ENCODE measurements at places on chromosomes 6 and 20.

- DNase-seq: no peak
Observed at GRCh38 chr6:68649669-68650068, 14.6 kb downstream of the ADGRB3 start.

- no peak for DNase-seq
Observed at GRCh38 chr6:107132330-107132954, 17.1 kb upstream of the BEND3 start.

- no peak for DNase-seq
Observed at GRCh38 chr6:139020689-139021088, 7.9 kb upstream of the ABRACL start.

DNA sequence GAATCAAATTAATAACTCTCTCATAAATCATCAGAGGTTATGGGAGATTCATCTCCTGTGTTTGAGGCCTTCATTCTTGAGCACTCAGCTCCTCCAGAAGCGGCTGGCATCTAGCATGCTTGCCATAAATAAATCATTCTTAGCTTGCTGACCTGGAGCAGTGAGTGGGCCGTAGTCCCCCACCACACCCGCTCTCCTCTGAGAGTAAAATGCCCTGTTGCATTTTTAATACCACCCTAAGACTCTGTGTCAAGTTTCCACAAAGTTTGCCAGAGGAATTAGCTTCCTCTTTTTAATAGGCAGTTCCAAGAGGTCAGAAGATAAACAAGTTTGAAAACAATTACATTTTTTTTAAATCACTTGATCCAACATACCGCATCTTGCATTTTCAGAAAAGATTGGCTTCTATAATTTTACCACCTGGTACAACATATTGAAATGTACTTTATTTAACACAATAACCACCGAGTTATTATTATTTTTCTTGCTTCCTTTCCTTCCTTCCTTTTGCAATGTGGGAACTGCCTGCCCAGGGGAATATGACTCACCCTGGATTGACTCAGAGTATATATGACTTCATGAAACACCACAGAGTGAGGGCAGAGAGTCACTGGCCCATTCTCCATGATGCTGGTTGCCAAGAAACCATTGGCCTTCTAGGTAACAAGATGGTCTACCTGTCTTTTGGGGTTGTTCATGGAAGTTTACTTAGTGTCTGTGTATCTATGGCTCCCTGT, 29.4 kb upstream of the CLIC5 start:
- no peak for DNase-seq

- DNase-seq: no peak
Observed at GRCh38 chr6:51541847-51542246, 545.6 kb downstream of the PKHD1 start.

GRCh38 chr6:16337295-16337975, 99.0 kb downstream of the GMPR start:
- DNase-seq: no peak

- DNase-seq: no peak
Observed at GRCh38 chr6:161342039-161342438, 68.2 kb upstream of the AGPAT4 start.

GRCh38 chr6:72022830-72023229, 136.5 kb downstream of the RIMS1 start:
- no peak for DNase-seq

- no peak for DNase-seq
Observed at GRCh38 chr20:9032758-9033157, 36.1 kb upstream of the PLCB4 start.

GRCh38 chr6:19759117-19759880, 77.9 kb upstream of the ID4 start:
- no peak for DNase-seq

DNA sequence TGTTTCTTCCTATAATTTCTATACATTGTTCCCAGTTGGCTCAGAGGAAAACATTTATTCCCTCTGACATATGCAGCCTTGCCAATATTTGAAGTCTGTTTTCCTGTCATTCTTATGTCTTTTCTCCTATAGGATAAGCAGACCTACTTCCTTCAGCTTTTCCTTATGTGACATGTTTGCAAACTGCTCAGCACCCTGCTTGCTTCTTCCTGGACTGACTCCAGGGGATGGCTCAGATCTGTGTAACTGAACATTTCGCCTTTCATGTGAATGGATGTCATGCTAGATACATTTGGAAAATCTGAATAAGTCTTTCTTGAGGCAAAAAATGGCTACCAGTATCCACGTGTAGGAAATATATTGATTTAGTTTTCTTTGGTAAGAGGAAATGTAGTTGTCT, 113.2 kb downstream of the CARMIL1 start:
- no peak for DNase-seq

DNA sequence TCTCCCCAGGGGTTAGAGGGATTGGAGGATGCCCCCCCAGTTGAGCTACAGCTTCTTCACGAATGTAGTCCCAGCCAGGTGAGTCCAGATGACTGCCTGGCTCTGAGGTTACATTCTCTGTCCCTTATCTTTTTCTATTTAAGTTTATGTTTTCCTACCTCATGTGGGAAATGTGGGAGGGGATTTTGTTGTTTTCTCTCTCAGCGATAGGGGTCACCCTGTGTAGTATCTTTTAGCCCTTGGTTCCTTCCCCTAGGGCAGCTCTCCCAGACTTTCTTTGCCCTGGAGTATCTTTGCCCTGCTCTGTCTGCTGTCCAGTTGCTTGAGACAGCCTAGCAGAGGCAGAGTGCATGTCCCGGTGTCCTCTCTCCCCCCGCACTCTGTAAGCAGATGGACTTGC, 5.8 kb downstream of the FANCE start:
- DNase-seq: no peak

- no peak for DNase-seq
Observed at GRCh38 chr6:15472621-15473020, 190.2 kb downstream of the DTNBP1 start.

DNA sequence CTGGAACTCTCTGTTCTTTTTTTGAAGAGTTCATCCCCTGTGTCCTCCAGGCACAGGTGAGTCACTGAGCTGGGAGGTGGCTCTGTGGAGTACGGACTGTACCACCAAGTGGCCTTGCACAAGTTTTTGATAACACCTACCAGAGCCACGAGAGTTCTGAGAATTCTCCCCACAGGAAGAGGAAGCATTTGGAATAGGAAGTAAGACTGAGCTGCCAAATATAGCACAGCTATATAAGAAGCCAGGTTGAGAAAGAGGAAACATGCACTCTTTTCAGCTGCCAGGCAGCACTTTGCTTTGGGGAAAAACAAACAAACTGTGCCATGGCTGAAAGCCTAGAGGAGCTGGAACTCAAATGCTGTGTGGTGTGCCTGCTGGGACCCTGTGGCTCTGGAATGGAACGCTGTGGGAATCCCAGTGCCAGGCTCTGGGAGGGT, 70.8 kb upstream of the RIPOR2 start:
- DNase-seq: no peak

DNA sequence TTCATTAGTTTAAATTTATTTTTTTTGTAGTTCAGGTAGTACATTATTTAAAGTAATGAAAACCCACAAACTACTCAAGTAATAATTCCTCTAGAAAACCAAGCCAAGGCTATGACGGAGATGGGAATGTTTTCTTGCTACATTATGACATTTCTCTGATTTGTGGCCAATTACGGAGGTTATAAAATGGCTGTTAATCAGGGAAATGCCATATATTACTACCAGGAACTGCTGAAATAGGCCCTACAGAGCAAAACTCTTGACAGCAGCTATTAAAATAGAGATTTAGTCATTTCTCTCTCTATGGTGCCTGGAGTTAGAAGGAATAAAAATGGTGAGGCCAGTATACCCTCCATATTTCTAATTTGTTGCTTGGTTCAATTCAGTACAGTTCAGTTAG, 280.0 kb downstream of the ARHGAP18 start:
- no peak for DNase-seq

- DNase-seq: peak; percentile 17
Observed at GRCh38 chr6:116392132-116393013, 21.6 kb downstream of the DSE start.

DNA sequence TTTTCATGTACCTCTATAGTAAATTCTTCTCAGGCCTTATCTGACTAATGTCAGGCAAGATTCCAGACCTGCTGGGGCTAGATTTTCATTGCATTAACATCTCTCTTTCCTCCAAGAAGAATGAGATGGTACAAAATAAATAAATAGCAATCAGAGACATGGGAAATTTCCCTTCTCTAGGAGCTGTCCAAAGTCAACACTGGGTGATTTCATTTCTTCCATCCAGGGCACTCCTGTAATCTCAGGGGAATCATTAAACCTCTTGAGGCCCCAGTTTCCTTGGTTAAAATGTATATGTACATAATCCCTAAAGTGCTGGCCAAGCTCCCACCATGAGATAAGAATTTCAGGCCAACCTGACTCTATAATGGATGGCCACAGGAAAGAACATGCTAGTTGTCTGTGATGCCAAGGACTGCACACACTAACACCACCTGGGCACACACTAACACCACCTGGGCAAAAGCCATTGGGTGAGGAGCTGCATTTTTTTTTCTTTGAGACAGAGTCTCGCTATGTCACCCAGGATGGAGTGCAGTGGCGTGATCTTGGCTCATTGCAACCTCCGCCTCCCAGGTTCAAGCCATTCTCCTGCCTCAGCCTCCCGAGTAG, 912 bp downstream of the IL17F start:
- no peak for DNase-seq

DNA sequence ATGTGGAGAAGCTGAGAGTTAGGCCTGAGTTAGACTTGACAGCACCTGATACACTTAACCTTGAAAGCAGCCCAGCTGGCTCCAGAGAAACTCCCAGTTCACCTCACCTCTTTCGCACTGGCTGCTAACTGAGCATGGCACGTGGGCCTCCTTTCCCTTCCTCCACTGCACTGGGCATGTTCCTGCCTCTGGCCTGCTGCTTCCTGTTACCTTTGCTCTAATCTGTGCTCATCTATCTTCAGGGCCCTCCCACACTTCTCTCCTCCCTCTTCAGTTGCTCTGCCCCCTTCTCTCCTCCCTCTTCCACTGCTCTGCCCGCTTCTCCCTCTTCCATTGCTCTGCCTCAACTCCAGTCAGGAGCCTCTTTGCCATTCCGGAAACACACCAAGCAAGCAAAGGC, 13.7 kb upstream of the UBE2V1 start:
- DNase-seq: no peak

DNA sequence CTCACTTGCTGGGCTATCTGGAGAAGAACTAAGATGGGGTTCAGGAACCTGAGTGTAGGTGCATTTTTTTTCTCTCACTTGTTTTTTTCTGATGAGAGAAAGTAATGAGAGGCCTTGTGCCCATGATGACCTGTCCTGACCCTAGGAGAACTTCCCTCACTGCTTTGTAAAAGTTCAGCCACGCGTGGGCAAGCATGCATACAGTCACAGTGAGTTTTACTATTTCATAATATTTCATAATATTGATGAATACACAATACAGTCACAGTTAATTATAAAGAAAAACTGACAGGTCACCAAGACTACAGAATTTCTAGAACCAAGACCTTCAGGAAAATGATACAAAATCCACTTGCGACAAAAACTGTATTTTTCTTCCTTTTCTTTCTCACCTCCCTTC, 111.8 kb downstream of the MAP7 start:
- no peak for DNase-seq

DNA sequence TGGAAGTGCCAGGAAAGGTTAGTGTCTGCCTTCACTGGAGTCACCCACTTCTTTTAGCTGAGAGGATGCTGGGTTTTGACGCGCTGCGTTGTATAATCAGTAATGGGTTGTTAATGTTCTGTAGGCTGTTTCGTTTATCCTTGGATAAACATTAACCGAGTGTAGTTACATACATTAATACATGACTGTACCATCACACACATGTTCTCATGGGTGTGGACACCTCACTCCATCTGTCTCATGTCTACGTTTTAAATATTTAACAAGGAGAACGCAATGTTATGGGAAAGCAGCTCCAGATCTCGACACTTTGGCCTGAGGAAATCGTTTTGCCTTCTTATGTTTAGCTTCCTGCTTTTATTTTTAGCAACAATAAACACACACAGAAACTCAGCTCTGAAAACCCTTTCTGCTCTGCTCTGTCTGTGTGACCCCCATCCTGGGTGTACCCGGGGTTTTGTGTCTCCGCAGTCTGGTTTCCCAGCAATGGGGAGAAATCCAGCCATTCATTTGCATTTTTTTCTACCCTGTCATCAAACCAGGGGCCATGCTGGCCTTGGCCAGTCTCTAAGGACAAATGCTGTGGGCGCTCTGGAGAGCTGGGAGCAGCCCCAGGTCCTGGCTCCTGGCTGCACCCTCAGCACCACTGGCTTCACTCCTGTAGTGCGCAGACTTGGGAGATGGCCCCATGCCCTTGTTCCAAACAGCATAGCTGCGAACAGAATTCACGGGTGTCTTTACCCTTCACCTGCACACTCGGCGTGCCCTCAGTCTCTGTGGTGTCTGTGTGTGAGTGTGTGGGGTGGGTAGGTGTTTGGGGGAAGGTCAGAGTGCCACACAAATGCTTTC, 110.8 kb downstream of the ERMARD start:
- DNase-seq: no peak

DNA sequence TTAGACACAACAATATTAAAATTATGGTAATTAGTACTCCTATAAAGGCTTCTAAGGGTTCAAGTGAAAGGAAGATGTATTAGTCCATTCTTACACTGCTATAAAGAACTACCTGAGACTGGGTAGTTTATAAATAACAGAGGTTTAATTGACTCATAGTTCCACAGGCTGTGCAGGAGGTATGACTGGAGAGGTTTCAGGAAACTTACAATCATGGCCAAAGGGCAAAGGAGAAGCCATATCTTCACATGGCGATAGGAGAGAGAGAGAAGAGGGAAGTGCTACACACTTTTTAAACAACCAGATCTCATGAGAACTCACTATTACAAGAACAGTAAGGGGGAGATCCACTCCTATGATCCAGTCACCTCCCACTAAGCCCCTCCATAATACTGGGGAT, 52.9 kb downstream of the TINAG start:
- no peak for DNase-seq

GRCh38 chr6:78253618-78254017, 600.8 kb downstream of the MEI4 start:
- DNase-seq: no peak

DNA sequence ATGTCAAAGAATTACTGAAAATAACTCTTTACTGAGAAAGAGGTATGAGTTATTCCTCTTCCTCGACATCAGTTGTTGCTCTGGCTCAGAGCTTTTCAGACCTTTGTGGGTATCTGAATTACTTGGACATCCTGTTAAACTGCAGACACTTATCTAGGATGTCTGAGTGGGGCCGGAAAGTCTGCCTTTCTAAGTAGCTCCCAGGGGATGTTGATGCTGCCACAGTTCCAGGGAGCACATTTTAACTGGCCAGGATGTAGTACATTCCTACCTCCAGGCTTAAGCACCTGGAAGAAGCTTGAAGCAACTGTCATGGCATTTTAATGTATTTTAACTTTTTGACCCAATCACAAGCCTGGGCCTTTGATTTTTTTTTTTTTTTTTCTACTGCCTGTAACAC, 265.8 kb upstream of the PLCB4 start:
- DNase-seq: no peak

GRCh38 chr6:31383149-31383548, 20.2 kb upstream of the MICA start:
- no peak for DNase-seq

- no peak for DNase-seq
Observed at GRCh38 chr6:139753198-139753861, 378.9 kb upstream of the CITED2 start.

Measured in T-helper 2 cell (primary cell).